Non-pigmented ciliary epithelial cell (primary cell): ENCODE measurements at places on chromosomes 11 and 22.

DNA sequence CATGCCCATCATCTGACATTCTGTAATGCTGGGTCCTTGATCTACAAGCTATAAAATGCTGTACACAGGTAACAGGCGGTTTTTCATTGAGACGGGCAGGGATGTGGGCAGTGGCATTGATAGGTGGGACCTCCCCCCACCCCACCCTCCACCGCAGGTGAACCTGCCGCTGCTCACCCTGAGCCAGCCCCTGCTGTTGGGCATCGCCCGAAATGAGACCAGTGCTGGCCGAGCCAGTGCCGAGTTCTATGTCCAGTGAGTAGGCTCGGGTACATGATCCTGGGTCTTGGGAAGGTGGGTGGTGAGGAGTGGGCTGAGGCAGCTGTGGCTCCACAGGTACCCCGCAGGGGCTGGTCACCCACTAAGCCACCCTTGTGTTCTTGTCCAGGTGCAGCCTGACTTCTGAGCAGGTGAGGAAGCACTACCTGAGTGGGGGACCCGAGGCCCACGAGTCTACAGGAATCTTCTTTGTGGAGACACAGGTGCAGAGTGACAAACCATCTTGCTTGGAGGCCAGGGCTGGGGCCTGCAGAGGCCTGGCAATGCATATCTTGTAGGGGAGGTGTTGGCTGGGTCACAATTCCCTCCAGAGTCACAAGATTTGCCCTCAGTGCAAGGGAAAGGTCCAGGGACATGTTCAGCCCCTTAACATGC lies 1.1 kb upstream of the DNAJC4 start:
- DNase-seq: no peak

- no peak for DNase-seq
Observed at GRCh38 chr11:124938206-124938765, 2.4 kb upstream of the HEPACAM start.

DNA sequence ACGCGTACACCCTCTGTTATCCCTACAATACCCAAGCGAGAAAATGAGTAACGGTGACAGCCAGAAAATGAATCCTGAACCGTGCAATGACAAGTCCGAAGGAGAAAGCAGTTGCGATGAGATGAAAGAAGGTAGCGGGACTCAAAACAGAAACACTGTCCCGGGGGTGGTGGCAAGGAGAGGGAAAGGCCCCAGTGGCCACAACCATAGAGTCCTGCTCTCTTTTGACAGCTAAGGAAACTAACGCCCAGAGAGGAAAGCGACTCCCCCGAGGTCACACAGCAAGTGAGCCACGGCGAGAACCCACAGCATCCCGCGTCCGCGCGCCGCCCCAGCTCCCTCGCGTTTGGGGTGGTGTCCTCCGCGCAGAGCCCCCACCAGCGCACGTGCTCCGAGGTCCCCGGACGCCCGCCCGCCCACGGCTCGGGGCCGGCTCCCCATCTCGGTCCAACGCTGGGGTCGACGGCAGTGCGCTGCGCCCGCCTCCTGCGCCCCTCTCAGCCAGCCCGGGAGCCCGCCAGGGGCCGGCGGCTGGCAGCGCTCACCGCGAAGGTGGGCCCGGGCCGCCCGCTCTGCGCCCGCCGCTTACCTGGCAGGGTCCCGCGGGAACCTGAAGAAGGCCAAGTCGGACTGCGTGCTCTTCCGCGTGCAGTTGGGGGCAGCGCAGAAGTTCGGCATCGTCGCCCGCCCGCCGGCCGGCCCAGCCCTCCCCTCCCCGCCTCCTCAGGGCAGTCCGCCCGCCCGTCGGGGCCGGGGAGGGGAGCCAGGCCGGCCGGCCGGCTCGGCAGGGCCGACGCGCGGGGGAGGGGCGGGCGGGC lies 564 bp downstream of the THAP12 start:
- no peak for DNase-seq

GRCh38 chr11:17129003-17129402 lies 51.5 kb upstream of the RPS13 start:
- DNase-seq: no peak

- no peak for DNase-seq
Observed at GRCh38 chr11:111524056-111524455, 9.5 kb downstream of the HOATZ start.

GRCh38 chr11:108775324-108775723 lies 110.5 kb downstream of the DDX10 start:
- DNase-seq: no peak

GRCh38 chr11:283405-284104 lies 5.3 kb downstream of the NLRP6 start:
- DNase-seq: no peak

DNA sequence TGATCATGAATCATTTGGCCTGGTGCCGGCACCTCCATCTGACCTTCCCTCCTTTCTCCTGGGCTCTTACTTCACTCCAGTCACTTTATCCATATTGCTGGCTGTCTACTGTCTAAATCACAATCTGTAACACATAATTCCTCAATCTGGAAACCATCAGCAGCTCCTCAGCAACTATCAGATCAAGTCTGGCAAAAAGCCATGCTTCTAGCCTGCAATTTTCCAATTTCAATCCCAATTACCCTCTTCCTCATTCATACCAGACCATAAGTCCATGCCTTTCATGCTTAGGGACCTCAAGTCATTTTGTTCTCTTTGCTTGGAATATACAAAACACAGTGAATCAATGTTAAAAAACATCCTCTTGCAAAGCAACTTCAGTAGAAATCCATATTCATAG lies 882.8 kb upstream of the ANO3 start:
- no peak for DNase-seq

DNA sequence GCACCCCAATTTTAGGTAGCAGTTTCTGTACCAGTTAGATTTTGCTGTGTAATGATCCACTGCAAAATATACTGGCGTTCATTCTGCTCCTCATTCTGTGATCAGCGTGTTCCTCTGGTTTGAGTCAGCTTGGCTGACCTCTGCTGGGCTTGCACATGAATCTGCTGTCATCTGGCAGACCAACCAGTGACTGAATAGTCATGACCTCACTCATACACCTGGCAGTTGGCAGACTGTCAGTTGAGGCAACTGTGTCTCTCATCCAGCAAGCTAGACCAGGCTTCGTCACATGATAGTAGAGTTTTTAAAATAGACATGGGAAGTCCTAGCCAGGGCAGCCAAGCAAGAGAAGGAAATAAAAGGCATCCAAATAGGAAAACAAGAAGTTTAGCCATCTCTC lies 316.3 kb upstream of the LARGE1 start:
- DNase-seq: no peak

- DNase-seq: no peak
Observed at GRCh38 chr22:35419756-35420155, 19.8 kb downstream of the MCM5 start.

DNA sequence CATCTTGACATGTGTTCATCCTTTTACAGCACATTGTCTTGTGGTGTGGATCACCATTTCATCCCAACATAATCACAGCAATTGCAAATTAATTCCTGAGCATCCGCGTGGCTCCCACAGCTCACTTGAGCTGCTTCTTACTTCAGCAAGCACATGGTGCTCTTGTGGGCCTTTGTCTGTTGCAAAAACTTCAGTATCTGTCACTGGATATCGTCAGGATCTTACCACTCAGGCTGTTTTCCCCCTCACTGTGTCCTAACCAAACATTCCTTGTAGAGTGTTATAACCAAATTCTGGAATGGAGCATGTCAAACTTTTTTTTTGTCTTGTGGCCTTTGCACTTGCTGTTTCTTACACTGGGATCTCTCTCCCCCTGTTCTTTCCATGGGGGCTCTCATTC lies 683.1 kb upstream of the ARHGAP42 start:
- DNase-seq: no peak

DNA sequence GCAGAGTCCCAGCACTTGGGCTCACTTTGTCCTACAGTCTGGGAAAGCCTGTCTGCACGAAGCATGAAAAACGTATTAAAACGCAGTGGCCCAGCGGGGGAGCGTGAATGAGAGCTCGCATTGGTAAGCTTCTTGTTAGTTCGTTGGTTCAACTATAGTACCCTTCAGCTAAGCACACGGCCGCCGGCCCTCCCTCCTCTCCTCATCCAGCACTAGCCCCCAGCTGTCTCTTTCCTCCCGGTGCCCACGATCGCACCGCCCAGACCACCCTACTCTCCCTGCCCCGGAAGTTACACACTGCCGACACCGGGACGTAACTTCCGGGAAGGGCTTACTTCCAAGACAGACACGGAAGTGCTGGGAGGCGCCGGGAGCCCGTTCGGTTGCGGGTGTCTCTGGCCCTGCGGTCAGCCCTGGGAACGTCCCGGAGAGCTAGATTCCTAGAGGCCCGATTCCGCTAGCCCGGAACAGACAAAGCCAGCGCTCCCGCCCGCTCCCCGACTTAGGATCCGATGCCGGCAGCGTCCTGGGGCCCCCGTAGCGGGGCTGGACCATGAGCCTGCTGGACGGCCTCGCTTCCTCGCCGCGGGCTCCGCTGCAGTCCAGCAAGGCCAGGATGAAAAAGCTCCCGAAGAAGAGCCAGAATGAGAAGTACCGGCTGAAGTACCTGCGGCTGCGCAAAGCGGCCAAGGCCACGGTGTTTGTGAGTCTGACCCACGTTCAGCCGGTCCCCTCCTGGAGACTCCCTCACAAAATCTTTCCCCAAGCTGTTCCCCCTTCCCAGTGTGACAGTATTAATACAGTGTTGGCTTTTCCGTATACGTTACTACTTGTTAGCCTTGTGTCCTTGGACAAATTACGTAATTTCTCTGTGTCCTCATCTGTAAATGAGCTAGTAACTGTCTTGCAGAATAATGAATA lies at the start of gene TBRG1:
Gene TBRG1, plus strand, starts transcription at position 334 of the 921 bp plus-strand sequence. Its CDS starts 220 bp downstream, at position 554.
- DNase-seq: no peak

GRCh38 chr11:126702987-126703386 lies 297.6 kb downstream of the KIRREL3 start:
- no peak for DNase-seq

- no peak for DNase-seq
Observed at GRCh38 chr11:18608376-18608775, 8.8 kb downstream of the MISFA start.
